ENCODE measurements at places on chromosomes 16 and 17.

DNA sequence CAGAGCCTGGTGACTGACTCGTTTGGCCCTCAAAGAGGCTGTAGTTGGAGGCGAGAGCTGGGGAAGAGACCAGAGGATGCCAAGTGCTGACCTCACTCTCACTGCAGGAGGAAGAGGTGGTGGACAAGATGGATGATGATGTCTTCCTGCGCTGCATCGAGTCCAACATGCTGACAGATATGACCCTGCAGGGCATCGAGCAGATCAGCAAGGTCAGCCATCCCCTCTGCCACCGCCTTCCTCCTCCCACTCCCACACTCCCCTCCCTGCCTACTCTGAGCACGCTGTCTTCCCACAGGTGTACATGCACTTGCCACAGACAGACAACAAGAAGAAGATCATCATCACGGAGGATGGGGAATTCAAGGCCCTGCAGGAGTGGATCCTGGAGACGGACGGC lies 26.9 kb downstream of the POLR2A start:
- DNase-seq: no peak

GRCh38 chr17:42603318-42603717 lies 5.9 kb downstream of the RETREG3 start:
- DNase-seq: no peak

DNA sequence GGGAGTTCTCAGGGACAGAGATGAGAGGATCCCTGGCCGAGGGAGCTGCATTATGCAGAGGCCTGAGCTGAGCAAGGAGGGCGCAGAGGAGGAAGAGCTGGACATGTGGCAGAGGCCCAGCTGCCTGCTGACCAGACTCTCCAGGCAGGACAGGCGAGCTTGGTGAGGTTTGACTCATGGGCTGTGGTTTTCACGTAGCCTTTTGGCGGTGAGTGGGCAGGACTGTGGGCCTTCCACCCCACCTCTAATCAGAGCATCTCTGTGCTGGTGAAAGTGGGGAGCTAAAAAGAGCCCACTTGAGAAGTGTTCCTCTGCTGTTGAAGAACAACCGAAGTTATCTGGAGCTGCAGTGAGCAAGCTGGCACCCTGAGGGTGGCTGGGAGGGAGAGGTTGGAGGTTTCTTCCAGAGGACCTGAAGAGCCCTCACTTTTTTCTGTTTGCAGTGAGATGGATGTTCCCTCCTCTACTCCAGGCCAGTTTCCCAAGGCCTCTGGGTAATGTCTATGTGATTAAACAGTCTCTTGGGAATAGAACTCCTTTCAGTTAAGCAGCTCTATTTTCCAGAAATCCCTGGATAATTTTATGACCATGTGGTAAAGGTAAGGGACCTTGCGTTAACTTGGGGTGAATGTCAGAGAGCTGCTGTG lies 11.9 kb downstream of the EPN2 start:
- no peak for DNase-seq

GRCh38 chr17:8062807-8063483 lies 24.1 kb downstream of the ALOX15B start:
- no peak for DNase-seq

DNA sequence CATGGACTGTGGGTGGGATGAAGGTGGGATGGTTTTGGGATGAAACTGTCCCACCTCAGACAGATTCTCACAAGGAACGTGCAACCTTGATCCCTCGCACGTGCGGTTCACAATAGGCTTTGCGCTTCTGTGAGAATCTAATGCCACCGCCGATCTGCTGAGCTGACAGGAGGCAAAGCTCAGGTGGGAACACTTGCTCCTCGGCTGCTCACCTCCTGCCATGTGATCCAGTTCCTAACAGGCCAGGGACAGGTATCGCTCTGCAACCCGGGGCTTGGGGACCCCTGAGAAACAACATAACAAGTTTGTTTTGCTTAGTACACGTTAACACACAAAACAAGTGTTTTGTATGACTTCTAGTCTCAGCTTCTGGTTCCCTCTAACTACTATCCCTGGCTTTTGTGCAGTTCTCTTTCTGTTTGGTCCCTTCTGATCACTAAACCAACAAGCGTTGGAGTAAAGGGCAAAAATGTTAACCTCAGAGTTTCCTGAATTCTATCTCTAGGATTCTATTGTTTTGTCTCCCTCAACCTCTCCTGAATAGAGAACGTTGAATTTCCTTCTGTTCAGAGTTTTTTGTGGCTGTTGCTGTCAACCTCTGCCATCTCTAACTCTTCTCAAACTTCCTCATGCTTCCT lies 7.8 kb upstream of the KRTAP3-1 start:
- DNase-seq: no peak

GRCh38 chr17:77842528-77843147 lies 115.9 kb upstream of the TNRC6C start:
- DNase-seq: no peak

DNA sequence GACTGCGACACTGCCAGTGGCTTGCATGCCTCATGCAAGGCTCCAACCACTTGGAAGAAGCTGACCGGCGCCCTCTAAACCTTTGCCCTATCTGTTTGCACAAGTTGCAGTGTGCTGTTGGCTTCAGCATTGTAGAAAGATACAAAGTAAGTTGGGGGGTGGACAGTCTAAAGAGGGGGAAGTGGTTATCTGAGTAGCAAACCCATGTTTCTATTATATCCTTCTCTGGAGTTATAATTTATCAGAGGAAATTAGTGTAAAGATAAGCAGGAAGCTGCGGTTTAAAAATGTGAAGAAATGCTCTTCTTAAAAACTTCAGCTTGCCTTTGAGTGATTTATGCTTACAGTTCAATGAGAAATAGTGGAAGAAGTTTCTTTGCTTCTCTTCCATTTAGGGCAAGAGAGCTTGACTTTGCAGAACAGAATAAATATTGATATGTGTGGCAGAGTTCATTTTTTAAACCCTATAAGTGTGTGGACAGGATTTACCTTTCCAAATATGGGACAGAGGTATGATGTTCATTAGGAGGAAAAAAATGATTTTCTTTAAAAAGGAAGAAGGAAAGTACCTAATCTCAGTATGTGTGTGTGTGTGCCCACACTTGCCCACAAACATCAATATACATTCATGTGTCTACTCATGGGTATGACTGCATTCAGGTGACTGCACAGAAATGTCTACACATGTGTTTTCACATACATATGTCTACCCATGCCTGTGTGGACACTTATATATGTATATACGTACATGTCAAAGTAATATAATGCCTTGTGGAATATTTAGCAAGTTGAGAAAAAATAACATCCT lies 8.1 kb downstream of the AMZ2 start:
- DNase-seq: no peak

GRCh38 chr17:77147357-77147801 lies 6.6 kb downstream of the SEC14L1 start:
- peak; percentile 48 for DNase-seq

DNA sequence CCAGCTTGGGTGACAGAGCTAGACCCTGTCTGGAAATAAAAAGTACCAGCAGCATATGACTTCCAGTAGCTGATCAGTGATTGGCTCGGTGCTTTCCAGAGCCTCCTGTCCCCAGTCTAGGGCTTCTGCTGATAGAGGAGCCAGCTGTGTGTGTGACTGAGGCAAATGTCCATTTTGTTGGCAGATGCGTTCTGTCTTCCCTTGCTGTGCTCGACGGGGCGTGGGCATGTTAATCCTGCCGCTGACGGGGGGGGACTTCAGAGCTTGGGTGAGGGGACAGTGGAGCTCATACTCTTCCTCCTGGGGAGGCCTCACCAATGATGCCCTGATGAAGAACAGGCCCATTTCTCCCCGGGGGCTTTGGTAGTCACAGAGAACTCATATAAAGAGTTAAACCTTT lies 14.6 kb downstream of the KCTD2 start:
- no peak for DNase-seq

DNA sequence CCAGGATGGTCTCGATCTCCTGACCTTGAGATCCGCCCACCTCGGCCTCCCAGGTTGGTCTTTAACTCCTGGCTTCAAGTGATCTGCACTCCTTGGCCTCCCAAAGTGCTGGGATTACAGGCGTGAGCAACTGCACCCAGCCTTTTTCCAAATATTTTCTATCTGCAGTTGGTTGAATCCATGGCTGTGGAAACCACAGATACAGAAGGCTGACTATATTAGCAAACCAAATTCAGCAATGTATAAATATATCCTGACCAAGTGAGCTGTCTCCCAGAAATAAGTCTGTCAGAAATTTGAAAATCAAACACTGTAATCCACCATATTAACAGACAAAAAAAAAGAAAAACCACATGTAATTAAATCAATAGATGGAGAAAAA lies 9.6 kb downstream of the CFDP1 start:
- no peak for DNase-seq

DNA sequence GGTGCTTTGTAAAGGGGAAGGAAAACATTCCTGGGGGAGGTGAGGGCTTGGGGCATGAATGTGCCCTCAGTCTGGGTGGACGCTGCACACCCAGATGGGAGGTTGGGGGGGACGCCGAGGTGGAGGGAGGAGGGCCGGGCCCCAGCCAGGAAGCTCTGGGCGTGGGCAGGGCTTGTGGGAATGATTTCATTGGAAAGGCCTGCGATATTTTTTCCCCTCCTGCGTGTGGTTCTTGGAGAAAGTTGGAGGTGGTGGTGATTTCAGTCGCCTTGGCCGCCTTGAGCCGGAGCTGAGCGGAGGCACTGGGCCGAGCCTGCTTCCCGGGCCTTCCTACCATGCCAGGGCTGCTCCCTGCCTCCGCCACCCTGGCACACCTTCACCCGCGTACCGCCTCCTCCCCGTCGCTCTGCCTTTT lies 26.4 kb upstream of the CLEC18A start:
- DNase-seq: no peak

- DNase-seq: no peak
Observed at GRCh38 chr16:80670170-80670865, 129.5 kb downstream of the DYNLRB2 start.

DNA sequence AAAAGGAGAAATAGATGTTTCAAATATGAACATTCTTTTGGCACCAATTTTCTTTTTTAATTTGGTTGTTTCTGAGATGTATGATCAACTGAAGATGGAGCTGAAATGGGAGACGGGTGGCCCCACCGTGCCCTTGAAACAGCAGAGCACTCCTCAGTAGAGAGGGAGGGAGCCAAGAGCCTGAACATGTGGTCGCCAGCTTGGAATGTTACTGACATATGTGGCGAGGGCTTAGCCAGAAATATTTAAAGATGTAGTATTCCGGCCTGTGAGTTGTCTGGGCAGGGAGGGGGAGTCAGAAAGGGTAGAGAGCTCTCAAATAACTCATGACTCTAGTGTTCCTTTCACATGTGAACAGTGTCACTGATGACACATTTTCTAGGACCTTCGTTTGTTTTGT lies 13.3 kb upstream of the MRC2 start:
- DNase-seq: no peak

DNA sequence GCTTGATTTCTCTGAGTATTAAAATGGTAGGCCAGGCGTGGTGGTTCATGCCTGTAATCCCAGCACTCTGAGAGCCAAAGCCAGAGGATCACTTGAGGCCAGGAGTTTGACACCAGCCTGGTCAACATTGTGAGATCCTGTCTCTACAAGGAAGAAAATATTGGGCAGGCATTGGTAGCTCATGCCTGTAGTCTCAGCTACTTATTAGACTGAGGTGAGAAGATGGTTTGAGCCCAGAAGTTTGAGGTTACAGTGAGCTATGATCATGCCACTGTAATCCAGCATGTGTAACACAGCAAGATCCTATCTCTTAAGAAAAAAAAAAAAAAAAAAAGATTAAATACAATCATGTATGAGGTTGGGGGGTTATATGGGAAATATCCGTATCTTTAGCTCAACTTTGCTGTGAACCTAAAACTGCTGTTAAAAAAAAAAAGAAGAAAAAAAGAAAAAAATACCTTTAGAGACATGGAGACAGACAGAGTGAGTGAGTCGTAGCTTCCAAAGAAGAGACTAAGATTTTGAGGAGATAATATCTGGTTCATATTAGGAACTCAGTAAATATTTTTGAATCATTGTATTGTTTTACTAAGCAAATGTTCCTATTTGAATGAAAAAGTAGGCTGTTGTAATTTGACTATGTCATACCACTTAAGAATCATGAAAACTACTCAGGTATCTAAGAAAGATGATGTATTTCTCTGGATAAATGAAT lies 325.7 kb upstream of the TBX2 start:
- no peak for DNase-seq

DNA sequence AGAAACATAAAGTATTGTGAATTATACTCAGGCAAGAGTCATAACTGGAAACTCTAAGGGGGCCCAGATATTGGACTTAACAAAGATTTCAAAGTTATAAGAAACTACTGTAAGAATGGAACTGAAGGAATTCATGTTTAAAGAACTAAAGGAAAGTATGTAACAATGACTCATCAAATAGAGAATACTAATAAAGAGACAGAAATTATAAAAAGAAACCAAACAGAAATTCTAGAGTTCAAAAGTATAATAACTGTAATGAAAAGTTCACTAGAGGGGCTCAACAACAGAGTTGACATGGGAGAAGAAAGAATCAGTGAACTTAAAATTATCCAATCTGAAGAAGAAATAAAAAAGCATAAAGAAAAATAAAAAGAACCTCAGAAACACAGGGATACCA lies 55.4 kb downstream of the ADCY9 start:
- DNase-seq: no peak

DNA sequence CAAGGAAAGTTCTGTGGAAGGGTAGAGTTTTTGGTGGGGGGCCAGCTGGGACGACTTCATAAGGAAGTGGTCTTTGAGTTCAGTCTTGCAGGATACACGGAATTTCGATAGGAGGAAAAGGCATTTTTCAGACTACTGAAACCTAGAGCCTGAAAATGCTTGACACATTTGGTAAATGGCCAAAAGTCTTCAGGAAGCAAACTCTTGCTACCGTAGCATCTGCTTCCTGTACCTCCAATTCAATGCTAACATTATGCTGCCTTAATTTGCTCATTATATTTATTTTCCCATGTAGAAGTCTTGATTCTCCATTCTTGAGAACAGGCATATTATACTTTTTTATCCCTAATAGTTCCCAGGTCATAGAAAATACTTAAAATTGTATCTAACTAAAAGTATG lies 129.3 kb upstream of the MED13 start:
- DNase-seq: no peak

GRCh38 chr17:15354256-15354655 lies 12.9 kb upstream of the TEKT3 start:
- no peak for DNase-seq

DNA sequence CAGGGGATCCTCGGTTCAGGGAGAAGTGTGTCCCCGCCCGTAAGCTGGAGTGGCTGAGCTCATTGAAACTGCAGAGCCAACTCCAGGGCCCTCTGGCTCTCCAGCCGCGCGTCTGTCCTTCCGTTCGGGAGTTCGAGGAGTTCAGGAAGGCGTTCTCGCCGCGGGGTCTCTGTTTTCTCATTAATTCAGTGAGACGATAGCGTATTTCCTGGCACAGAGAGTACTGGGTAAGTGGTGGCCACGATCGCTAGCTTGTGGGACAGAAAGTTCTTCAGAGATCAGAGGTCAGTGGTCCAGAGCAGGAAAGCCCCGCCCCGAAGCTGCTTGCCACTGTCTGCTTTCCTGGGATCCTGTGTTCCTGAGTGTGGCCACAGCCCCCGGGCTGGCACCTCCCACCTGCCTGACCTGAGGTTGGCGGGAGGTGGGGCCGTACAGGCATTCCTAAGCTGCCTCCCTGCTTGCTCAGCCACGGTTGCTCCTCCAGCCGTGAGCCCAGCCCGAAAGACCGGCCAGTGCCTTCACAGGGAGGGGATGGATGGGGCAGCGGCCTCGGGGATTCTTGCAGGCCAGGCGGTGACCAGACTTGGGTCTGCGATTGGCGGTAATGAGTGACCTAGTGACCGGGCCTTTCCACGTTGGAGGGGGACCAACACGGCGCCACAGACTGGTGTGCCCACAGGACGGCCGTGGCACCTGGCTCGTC lies 8.9 kb downstream of the BAIAP2 start:
- no peak for DNase-seq

- no peak for DNase-seq
Observed at GRCh38 chr17:15388356-15389041, 47.1 kb upstream of the TEKT3 start.
